ENCODE measurements at places on chromosomes 4 and X.

- no peak for DNase-seq
These were observed 110.1 kb downstream of the SMIM20 start for GRCh38 chr4:26024079-26024478.

DNA sequence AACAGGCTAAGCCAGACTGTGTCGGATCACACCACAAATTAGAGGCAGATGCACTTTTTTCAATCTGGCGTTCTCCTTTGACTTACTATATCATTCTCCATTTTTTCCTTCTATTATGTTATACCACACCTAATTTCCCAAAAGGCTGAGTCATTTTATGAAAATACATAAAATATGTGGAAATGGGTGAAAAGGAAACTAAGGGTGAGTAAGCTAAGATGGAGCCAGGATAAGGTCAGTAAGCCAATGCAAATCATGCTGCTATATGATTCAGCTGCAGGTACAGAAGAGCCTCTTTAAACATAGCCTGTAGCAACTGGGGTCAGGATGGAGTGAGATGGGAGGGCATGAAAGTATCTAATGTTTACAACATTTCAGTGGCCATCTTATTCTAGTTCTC lies 94.0 kb upstream of the TEX13A start:
- DNase-seq: no peak

- DNase-seq: no peak
These were observed 68.6 kb downstream of the BEND4 start for GRCh38 chr4:42083816-42084215.

- no peak for DNase-seq
These were observed 386.0 kb downstream of the TLL1 start for GRCh38 chr4:166259081-166259480.

DNA sequence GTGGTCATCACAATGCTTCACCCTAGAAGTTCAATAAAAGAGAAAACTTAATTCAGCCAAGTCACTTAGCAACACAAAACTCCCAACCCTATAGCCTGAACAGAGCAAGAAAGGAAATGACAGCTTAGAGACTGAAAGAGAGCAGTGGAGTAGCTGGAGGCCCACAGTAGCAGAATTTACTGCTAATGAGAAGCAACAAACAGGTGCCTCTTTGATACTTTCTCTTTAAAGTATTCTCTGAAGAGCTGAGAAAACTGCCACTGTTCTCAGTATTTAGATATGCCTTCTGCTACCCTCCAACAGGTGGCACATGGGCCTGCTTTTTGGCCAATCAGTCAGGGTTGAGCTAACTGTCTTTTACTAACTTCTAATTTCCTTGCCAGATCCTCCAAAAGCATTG lies 240.0 kb downstream of the GPC3 start:
- DNase-seq: no peak

DNA sequence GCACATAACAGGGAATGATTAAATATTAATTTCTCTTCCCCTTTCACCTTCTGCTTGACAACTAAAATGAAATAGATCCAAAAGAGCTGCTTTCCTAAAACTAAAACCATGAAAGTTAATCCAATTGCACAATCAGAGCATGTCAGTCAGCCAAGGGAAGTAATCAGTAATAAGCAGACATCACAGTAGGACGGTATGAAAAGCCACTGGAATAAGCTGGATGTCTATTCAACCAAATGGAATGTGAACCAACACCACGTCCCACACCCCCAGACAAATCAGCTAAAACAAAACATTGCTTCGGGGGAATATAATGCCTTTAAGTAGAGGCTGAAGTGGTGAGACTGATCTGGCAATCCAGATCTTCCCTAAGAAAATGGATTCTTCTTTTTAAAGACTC lies 859.4 kb upstream of the FTHL17 start:
- DNase-seq: no peak

GRCh38 chr4:155009288-155009687 lies 199.1 kb upstream of the NPY2R start:
- DNase-seq: no peak

GRCh38 chrX:57905141-57905540 lies 5.1 kb downstream of the ZXDA start:
- no peak for DNase-seq

DNA sequence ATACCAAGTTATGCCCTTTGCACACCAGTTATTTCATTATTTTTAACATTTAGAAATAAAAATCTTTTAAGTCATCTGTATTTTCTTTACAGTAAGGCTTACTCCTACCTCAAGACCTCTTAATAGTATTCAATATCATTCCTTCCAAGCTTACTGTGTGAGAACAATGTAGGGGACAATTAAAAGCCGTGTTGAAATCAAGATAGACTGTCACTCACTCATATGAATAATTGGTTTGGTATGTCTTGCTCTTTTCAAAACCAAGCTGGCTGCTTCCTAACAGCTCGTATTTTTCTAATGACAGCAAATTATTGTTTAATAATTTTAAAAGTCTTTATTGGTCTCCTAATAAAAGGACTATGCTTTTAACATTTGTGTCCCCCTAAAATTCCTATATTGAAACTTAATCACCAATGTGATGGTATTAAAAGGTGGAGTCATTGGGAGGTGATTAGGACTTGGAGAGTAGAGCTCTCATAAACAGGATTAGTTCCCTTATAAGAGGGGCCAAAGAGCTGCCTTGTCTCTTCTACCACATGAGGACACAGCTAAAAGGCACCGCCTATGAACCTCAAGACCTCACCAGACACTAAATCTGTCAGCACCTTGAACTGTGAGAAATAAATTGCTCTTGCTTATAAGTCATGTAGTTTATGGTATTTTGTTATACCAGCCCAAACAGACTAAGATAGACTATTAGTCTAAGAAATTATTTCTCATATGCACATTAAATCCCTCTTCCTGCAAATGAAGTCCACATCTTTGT lies 4.1 kb downstream of the ABCB7 start:
- DNase-seq: no peak

DNA sequence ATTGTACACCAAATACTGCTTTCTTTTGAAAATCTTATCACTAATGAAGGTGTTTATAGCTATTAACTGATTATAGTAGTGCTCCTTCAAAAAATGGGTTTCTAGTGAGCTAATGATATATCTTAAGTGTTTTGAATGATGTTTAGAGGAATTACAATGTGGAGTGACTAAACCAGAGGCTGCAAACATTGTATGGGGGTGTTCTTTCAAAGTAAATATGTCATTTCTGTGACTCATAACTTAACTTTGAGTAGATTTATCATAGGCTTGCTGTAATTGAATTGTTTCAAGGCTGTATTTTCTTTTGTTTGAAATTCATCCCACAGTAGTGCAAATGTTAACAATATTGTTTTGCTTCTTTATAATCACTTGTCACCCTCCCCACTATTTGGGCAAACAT lies 141.6 kb downstream of the IL1RAPL2 start:
- DNase-seq: no peak

GRCh38 chrX:10195425-10195824 lies 38.6 kb downstream of the CLCN4 start:
- DNase-seq: no peak

- peak; percentile 29 for DNase-seq
These were observed 615 bp downstream of the NEXMIF start for GRCh38 chrX:74924449-74925224.

DNA sequence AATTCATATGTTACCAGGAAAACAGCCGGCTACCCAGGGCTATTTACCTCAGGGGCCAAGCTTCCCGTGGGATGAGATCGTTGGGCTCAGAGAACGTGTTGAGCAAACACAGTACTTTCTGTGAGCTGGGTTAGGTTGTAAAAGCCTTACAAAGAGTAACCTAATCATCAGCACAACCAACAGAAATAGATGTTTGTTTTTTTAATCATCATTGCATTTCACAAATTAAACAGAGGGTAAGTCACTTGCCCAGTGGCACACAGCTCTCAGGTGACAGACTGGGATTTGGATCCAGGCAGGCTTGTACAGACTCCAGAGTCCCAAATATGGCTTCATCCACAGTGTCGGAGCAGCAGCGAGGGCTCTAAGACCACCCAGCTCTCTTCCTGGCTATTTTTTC lies 20.1 kb downstream of the SPON2 start:
- DNase-seq: no peak

DNA sequence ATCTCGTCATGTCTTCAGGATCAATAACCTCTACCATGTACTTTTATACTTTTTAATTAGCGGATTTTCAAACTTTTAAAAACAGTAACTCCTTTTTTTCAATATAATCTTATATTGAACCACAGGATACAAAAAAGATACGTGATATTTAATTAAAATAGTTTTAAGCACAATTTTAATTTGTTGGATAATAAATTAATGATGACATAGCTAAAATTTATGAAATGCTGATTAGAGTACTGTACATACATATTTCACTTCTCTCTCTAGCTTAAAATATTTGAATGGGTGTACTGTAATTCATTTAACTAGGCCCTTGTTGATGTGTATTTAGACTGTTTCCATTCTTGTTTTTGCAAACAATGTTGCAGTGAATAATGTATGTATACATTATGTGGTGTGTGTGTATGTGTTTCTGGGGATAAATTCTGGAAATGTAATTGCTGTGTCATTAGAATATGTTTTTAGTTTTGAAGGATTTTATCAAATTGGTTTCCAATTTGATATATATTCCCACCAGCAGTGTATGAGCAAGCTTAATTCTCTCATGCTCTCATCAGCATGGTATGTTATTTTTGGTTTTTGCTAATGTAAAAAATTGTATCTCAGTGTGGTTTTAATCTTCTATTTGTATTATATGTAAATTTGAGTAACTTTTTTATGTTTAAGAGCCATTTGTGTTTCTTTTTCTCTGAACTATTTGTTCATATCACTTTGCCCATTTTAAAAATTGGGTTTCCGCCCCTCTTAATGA lies 66.4 kb downstream of the CDKL5 start:
- no peak for DNase-seq

- DNase-seq: no peak
These were observed 642.4 kb downstream of the TRIML1 start for GRCh38 chr4:188781655-188782054.

GRCh38 chr4:2462218-2462991 lies 6.5 kb upstream of the RNF4 start:
- DNase-seq: peak; percentile 60

DNA sequence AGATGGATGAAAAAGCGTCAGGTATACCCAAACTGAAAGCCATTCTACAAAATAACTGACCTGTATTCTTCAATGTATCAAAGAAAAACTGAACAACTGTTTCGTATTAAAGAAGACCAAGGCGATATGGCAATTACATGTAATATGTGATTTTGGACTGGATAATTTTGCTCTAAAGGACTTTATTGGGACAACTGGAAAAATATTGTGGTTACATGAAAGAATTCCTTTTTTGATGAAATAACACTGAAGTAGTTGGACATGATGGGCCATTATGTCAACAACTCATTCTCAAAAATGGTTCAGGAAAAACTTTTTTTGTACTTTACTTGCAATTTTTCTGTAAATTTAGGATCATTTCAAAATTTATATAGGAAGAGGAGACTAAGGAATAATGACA lies 12.1 kb upstream of the ANTXR2 start:
- no peak for DNase-seq

- DNase-seq: no peak
These were observed 95.6 kb upstream of the FAM9C start for GRCh38 chrX:13140007-13140406.

- no peak for DNase-seq
These were observed 256.6 kb downstream of the STK32B start for GRCh38 chr4:5307928-5308327.

GRCh38 chr4:2745981-2746806 lies 9.9 kb downstream of the TNIP2 start:
- DNase-seq: peak; percentile 90

DNA sequence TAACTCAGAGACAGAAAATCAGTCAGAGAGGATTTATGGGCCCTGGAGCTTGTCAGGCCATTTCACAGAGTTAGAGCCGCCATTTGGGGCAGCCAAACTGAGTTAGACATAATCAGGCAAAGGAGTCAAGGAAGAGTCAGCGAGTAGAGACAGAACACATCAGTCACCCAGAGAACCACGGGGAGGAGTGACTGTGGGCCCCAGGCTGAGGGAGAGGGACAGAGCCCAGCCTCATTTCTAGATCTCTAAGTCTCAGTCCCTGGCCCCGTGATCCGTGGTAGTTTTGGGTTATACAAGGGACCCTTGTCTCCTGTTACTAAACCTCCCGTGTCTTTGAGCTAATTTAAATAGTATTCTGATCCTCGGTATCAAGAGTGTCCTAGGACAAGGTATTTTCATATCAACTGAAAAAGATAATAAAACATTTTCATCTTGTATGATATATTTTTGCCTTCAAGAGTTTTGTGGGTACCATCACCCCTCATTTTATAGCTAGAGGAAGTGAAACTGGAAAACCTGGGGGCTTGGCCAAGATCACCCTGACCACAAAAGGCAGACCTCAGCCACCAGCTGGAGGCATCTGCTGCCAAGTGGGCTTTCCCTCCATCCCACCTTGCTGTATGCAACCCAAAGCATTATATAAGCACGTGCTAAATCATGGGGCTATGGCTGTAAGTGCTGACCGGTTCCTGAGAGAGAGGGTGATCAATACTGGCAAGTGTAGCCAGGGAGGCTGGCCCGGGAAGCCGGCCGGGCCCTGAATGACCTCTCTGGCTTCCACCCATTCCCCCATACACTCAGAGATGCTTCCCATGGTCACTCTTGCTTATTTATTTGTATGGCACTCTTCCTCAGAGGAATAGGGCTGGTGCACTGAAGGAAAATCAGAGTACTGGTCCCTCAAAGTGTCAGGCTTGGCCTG lies 204.1 kb downstream of the BCOR start:
- no peak for DNase-seq

DNA sequence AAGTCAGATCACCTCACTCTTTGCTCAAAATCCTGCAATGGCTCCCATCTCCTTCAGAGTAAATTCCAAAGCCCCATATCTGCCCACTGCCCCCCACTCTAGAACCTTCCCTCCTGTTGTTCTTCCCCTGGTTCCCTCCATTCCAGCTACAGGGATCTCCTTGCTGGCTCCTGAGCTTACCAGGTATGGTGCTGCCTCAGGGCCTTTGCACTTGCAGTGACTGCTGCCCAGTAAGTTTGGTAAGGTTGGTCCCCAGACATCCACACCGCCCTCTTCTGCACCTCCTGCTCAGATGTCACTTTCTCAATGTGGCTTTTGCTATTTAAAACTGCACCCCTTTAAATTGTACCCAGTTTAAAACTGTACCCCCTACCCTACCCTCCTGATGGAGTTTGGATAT lies 7.8 kb upstream of the MAN2B2 start:
- DNase-seq: no peak

- no peak for DNase-seq
These were observed 1.5 kb downstream of the SPANXN4 start for GRCh38 chrX:143027275-143027674.

DNA sequence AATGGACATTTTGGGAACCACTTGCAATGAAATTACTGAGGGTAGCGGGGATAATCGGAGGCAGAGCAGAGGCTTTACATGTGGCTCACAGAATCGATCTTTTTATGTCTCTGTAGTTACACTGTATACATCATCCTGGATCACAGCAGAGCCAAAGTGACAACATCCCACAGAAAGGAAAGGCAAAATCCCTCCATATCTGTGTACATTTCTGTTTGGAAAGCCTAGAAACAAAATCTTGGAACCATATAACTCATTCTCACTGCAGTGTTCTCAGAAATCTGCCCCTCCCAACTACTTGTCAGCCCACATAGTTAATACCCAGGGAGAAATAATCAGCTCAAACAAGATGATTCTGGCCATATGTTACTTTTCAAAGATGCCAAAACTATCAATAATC lies 211.6 kb downstream of the DCLK2 start:
- no peak for DNase-seq

GRCh38 chrX:31606771-31607170 lies 534.9 kb upstream of the FTHL17 start:
- no peak for DNase-seq

- DNase-seq: no peak
These were observed 4.6 kb downstream of the MMAA start for GRCh38 chr4:145623831-145624230.

GRCh38 chrX:131792789-131793462 lies 230.2 kb upstream of the STK26 start:
- DNase-seq: no peak

- DNase-seq: no peak
These were observed 226.6 kb downstream of the KDR start for GRCh38 chr4:54898656-54899340.
